ENCODE measurements at places on chromosomes 5 and 9.

- no peak for DNase-seq
Observed at GRCh38 chr5:145949474-145949873, 13.1 kb downstream of the SH3RF2 start.

DNA sequence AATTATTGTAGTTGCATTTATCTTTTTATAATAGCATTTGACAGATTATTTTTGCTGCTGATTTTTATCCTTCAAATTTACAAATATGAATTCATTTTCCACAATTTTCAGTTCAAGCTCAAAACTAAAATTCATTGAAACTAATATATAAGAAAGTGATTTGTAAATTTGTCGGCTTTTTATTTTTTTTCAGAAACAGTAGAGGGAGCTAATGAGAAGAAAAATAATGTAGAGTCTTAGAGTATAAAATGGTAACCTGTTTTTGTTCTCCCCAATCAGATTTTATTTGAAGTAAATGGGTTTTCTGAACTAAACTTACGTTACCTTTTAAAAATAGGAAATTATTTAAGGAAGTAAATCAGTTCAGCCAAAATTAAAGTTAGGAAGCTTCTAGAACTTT is 19.2 kb downstream of the PRRC1 start:
- peak; percentile 10 for DNase-seq

DNA sequence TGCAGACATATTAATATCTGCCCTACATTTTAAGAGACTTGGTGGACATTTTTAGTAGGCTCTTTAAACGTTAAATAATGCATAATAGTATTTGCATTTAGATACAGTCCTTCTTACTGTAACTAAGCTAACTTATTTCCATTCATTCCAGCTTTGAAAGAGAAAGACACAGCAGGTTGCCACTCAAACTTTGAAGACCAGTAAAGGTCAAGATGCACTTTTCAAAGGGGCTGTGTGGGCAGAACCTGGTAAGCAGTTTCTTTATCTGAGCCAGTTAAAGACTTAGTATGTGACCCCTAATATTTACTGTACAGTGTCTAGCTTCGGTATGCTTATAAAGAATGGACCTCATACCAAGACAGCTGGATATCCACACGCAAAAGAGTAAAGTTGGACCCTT is 20.8 kb downstream of the PLGRKT start:
- no peak for DNase-seq

- no peak for DNase-seq
Observed at GRCh38 chr5:61784341-61784740, 452.3 kb downstream of the ZSWIM6 start.

DNA sequence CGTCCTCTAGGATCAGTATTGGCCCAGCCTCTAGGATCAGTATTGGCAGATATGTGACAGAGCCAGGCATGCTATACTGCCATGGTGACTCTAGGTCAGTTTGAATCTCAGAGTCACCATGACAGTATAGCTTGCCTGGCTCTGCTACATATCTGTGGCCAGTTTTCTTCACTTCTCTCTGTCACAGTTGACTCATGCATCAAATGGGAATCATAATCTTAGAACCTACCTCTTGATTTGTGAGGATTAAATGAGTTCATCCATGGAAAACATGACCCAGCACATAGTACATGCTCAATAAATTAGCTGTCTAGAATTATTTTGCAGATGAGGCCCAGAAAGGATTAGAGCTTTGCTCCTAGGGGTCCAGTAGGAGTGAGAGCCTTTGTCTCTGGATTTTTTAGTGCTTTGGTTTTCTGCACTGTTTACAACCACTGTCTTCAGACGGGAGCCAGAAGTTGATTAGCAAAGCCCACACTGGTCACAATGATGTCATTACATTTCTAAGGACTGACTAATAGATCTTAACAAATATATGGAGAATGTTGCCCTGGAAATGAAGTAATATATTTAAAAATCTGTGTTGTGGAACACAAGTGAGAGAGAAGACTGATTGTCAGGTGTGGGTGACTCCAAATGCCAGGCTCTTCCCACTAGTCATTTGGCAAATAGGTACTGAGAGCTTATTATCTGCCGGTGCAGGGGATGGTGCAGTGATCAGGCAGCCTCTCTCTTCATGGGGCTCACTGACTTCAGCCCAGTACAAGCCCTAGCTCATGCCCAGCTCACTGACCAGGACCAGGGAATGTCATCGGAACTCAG is 76.0 kb downstream of the COL15A1 start:
- DNase-seq, result no peak

GRCh38 chr5:93078082-93079038 is 502.7 kb downstream of the NR2F1-AS1 start:
- DNase-seq, result peak; percentile 66

DNA sequence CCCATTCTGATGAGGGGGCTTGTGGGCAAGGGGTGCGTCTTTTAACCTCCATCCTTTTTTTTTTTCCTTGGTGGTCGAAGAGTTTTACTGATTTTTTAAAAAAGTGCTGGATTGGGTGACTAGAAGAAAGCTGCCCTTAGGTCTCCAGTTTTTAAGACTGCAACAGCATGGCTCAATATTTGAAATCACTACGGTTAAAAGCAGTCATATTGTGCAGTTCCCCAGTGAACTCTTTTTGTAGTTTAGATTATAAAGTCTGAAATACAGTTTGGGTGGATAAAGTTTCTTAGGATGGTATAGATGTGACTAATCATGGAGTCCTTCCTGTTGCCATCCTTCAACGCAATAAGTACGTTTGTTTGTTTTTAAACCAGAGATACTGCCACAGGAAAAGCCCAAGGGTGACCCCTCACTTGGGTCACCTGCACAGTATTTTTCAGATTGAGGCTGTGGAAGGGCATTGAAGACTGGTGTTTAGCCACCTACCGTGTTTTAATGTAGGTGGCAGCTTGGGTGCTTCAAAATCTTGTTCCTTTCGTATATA is 520 bp upstream of the DHFR start:
- DNase-seq, result no peak

- no peak for DNase-seq
Observed at GRCh38 chr5:178381921-178382695, 149.5 kb upstream of the PHYKPL start.

DNA sequence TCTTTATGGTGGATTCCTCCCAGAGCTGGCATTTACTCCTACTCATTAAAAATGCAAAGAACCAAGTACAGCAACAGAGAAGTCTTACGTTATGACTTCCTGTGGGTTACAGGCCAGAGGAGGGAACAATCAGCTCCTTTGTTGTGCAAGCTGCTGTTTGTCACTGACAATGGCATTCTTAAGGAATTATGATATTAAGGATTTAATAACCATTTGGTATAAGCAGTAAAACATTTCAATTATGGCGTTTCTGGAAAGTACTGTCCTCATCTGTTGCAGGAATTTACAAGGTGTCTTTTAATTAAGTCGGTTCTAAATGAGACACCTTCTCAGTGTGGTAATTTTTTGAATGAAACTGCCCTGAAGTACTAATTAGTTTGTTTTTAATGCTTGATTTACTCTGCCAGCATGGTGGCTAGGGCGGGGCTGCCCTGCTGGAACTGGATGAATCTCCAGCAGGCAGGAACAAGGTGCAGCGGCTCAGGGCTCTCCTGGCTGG is 49.1 kb upstream of the VDAC1 start:
- peak; percentile 63 for DNase-seq

GRCh38 chr5:95445995-95446394 is 54.8 kb downstream of the FAM81B start:
- DNase-seq, result no peak

DNA sequence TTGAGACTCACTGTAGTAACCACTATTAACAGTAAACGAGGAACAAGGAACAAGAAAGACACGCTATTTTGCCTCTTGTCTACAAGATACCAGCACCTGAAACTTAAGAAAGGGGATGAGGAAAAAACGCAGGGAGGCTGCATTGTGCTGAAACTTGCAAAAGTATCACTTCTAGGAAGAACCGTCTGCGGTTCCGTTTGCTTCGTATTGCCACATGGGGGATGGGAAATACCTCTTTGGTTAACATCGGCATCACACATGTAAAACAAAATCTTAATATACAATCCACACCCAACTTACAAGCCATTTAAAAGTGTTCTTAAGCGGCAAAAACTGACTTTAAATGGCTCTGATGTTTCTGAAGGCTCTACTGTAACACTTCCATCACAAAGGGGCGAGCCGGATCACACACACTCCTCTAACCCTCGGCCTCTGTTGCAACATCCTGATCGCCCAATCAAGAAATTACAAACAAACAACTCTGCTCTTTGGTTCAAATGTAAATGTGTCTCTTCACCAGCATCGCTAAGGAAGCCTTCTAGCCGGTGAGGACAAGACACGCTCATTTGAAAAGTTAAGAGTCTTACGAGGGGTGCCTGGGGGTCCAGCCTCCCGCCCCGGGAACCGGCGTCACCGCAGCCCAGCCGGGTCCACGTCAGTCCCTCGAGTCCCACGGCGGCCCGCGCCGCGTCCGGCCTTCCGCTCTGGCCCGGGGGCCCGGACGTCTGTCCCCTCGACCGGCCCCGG is 621 bp downstream of the SEC16A start:
- peak; percentile 22 for DNase-seq

DNA sequence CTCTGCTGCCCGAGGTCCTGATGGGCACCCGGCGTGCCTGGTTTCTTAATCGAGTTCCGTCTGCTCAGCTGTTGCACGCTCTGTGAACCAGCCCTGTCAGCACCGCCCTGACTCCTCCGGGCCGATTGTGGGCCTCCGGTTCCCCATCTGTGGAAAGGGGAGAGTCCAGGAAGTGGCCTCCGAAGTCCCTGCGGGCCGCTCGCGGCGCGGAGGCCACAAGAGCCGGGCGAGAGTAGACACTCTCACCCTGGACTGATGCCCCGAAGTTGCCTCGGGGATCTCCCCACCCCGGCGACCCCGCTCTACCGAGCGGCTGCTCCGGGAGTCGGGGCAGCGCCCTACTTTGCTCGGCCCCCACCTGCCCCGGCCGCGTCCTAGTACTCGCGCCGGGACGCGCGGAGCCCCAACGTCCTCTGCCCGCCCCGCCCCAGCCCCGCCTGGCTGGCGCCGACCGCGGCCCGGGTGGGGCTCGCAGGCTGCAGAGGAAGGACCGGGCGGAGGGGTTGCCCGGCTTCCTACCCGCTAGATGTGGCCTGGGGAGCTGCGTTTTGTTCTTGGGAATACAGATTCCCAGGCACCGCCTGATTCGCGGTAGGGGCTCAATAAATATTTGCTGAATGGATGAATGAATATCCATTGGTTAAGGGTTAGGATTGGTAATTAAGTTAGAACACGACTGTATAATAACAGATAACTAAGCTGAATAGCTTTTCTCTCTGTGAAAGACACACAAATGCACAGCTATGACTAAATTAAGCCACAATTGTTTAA is 935 bp upstream of the ZNF367 start:
- DNase-seq, result peak; percentile 69

DNA sequence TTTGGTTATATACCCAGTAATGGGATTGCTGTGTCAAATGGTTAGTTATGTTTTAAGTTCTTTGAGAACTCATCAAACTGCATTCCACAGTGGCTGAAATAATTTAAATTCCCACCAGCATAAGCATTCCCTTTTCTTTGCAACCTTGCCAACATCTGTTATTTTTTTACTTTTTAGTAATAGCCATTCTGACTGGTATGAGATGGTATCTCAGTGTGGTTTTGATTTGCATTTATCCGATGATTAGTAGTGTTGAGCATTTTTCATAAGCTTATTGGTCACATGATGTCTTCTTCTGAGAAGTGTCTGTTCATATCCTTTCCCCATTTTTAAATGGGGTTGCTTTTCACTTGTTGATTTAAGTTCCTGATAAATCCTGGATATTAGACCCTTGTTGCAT is 435.7 kb upstream of the RIOK2 start:
- DNase-seq, result no peak

DNA sequence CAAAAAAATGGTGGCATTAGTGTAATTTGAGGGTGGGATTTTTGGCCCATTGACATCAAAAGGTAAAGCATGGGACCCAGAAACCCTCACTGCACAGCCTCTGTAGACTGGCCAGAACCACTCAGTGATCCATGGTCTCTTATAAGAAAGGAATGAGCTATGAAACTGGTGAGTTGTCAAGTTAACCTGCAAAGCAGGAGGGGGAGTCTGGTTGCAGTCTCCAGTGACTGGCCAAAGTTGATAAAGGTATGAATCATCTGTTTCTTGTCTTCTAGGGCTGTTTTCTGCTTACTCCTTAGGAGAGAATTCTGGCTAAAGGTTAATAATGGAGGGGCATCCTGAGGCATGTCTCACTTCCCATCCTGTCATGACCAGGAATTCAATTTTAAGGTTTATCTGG is 325.2 kb downstream of the TLR4 start:
- no peak for DNase-seq

GRCh38 chr5:133230823-133231578 is 179.2 kb downstream of the HSPA4 start:
- DNase-seq, result no peak

- DNase-seq, result no peak
Observed at GRCh38 chr5:61228691-61229280, 66.5 kb upstream of the SMIM15 start.

DNA sequence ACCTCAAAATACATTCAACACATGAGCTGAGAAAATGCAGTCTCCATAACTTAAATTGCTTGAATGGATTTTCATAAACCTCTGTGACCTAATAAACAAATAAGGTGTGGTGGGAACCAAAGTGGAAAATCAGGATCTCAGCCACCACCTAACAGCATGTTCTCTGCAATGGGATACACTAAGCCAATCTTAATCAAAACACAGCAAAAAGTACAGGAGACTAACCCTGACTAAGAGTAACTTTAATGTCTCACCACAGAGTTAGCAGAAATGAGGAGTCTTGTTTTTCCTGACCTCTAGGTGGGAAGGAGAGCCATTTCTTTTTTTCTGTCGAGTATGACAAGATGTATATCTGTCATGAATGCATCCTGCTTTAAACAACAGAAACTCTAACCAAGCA is 48.5 kb downstream of the PLK2 start:
- DNase-seq, result no peak

- DNase-seq, result no peak
Observed at GRCh38 chr5:154254896-154255295, 64.4 kb downstream of the GALNT10 start.

- no peak for DNase-seq
Observed at GRCh38 chr9:10661376-10661775, 48.6 kb upstream of the PTPRD start.

- no peak for DNase-seq
Observed at GRCh38 chr5:81242906-81243436, 9.8 kb downstream of the CKMT2 start.

DNA sequence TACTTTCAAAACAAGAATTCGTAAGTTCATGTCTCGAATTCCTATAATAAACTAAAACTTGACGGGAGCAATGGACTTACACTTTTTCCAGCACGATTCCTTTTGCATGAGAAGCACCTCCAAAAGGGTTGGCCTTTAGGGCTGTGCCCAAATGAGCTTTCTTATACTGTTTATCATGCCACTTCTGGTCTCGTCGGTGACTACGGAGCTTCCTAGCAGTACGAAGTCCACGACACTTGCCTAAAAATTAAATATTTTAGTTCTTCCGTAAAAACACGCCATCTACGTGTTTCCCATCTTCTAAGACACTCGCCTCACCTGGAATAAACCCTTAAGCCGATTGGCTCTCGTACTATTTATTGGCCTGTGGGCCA is 554 bp downstream of the RPS23 start:
- DNase-seq, result no peak

GRCh38 chr5:169416583-169417196 is 115.8 kb upstream of the SLIT3 start:
- DNase-seq, result no peak

- DNase-seq, result no peak
Observed at GRCh38 chr5:78573318-78573717, 75.3 kb downstream of the LHFPL2 start.

- DNase-seq, result no peak
Observed at GRCh38 chr5:179954434-179954833, 46.7 kb upstream of the TBC1D9B start.

- DNase-seq, result no peak
Observed at GRCh38 chr5:172303572-172304335, 20.2 kb upstream of the UBTD2 start.
